Islet precursor cell (in vitro differentiated cells): ENCODE measurements at places on chromosomes 5 and 9.

GRCh38 chr5:93635991-93636390 lies 53.0 kb downstream of the NR2F1 start:
- no peak for DNase-seq

- DNase-seq, result no peak
Measured at GRCh38 chr9:101571114-101571513, 23.7 kb downstream of the PPP3R2 start.

- DNase-seq, result no peak
Measured at GRCh38 chr5:56620903-56621677, 194.3 kb upstream of the MAP3K1 start.

- DNase-seq, result peak; percentile 77
Measured at GRCh38 chr9:20319641-20320337, 302.5 kb downstream of the MLLT3 start.

- no peak for DNase-seq
Measured at GRCh38 chr5:151348789-151349188, 1.4 kb upstream of the SLC36A2 start.

DNA sequence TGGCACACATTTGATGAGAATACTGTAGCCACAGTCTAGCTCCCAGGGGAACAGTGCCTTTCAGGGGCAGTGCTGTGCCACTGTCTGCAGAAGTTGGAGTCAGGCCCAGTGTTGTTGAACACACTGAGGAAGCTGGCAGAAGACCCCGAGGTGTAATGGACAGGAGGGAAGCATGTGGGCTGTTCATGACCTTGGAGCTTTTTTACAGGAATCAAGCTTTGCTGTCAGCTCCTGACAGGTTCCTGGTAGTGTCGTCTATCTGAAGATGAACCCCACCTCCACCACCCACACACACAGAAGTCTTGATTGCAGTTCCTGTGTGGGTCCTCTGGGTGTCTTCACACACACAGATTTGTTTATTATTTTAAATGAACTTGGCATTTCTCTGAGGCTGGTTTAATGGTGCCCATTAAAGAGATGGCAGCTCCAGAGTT lies 40.3 kb upstream of the TNFAIP8 start:
- peak; percentile 32 for DNase-seq

DNA sequence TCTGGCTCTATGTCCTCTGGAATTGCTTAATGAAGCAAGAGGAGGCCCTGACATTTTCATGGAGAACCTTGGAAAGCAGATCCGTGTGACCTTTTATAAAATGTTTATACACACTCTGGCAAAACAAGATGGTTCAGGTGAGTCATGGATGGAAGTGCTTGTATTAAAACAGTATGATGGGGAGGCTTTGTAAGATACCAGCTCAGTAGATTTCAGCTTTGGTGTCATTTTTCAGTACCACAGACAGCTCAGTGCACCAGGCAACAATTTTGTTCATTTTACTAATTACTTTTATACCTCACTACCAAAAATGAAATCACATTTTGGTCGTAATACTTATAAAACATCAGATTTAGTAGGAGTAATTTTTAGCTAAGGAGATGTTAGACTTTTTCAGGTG lies 5.2 kb downstream of the KCNN2 start:
- no peak for DNase-seq

DNA sequence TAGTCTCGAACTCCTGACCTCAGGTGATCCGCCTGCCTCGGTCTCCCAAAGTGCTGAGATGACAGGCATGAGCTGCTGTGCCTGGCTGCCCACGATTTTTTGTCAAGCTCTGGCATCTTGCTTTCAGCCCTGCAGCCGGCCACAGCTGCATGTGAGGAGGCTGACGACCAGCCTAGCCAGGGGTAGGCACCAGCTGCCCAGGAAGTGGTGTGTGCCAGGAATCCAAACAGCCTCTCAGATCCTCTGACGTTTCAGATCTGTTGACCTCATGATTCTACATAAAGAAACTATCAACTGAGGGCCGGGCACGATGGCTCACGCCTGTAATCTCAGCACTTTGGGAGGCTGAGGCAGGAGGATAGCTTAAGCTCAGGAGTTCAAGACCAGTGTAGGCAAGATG lies 19.0 kb downstream of the DYNC2I2 start:
- DNase-seq, result no peak
